Activated CD4-positive, alpha-beta T cell treated with anti-CD3 and anti-CD28 coated beads, Interleukin-2, amount 50 U/mL, for 48 hours (primary cell): ENCODE measurements at places on chromosomes 3 and 15.
A peak's percentile ranks its signal among the peaks of the same experiment; 100 is the strongest.

DNA sequence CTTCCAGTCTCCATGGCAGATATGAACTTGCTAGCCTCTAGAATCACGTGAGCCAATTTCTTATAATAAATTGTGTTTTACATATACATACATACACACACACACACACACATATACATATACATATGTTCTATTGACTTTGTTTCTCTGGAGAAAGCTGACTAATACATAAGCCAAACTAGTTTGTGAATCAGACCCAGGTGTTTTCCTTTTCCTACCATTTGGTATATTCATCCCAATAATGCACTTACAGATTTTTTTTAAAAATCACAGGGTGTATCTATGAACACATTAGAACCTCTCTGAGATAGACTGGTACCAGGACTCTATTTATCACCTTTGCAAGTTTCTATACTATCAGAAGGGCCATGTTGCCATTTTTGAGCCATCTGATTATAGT, 122.9 kb upstream of the KCNH8 start:
- DNase-seq = no peak

GRCh38 chr3:45647148-45647619, 42.0 kb upstream of the SACM1L start:
- DNase-seq = no peak

- DNase-seq = no peak
These were observed 31.0 kb upstream of the FAM3D start for GRCh38 chr3:58697561-58697960.

- DNase-seq = peak; percentile 47
These were observed 353.5 kb downstream of the MCTP2 start for GRCh38 chr15:94584833-94585244.

GRCh38 chr3:129399895-129400357, 28.5 kb downstream of the EFCAB12 start:
- no peak for DNase-seq

- no peak for DNase-seq
These were observed 186.3 kb upstream of the GPR149 start for GRCh38 chr3:154616298-154616697.

GRCh38 chr3:112379020-112379690, 46.2 kb downstream of the CD200 start:
- DNase-seq = no peak

- no peak for DNase-seq
These were observed 18.2 kb upstream of the HCN4 start for GRCh38 chr15:73386886-73387506.

DNA sequence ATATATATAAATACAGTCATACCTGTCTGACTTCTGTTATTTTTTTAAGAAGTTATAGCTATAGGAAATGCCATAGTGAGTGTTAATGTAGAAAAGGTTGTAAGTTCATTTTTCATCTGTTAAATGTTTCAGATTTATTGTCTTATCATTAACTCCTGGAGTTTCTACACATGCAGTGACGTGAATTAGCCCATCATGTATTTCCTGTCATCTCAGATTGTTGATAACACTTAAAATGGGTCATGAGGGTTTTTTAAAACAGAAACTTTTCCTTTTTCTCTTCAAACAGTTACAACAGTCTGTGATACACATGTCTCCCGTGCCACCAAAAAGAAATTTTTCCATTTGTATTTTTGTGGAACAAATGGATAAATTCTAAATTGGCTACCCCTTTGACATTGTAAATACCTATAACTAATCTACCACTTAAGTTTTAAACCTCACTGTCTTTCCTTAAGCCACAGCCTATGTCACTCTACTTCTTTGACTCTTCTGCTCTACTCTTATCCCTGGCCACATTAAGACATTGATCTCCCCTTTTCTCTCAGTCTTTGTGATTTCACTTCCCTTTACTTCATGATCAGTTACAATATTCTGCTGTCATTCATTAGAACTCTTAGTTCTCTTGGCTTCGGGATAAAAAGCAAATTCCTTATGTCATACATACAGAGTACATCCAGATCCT, 89.1 kb downstream of the NEO1 start:
- DNase-seq = no peak

DNA sequence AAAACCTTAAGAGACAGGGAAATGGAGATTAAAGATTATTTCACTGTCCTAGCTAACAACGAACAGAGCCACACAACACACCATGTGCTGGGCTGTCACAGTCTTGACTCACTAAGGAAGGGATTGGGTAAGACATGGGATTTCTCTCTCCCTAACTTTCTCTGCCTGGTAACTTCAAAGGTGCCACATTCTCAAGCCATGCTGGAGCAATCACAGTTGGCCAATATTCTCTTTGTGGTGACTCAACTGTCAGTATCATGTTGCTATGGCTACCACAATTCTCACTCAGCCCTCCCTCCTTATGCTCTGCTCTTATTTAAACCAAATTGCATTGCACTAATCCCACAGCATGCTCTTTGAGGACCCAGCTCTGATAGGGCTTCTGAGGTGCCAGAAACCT, 74.0 kb downstream of the OXNAD1 start:
- DNase-seq = no peak

GRCh38 chr3:129132097-129132866, 10.7 kb upstream of the RAB43 start:
- DNase-seq = no peak

DNA sequence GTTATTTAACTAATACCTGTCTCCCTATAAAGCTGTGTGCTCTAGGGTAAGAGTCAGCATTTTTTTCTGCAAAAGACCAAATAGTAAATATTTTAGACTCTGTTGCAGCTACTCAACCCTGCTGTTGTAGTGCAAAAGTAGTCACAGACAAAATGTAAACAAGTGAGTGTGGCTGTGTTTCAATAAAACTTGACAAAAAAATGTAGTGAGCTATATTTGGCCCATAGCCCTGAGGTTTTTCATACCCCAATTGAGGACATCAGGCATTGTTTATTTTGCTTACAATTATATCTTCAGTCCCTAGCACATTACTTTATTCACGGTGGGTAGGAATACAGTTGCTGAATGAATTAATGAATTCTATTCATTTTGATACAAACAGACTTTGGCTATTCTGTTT, 58.7 kb upstream of the TBC1D5 start:
- no peak for DNase-seq
